ENCODE measurements at places on chromosomes 1 and 21.

DNA sequence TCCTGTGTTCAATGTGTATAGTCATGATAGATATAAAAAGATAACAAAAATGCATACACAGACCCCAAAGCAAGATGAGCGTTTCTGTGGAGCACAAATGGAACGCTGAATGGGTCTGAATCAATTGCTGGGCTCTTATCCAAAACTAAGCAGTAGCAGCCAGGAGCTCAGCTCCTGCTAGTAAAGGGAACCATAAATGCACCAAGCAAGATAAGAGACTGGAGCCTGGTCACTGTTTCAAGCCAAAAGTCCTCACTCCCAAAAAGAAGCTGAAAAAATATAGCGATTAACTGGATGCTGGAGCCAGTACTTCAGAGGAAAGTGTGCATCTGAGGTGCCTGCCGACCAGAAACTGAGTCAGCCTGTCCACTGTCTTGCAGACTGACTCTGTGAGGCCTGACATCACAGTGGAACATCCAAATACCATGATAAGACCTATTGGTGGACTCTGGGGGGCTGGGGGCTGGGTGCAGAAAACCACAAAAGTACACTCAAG lies 68.9 kb downstream of the LRRC8C start:
- peak; percentile 90 for DNase-seq

GRCh38 chr1:94248956-94249688 lies 11.7 kb upstream of the ARHGAP29 start:
- no peak for DNase-seq

DNA sequence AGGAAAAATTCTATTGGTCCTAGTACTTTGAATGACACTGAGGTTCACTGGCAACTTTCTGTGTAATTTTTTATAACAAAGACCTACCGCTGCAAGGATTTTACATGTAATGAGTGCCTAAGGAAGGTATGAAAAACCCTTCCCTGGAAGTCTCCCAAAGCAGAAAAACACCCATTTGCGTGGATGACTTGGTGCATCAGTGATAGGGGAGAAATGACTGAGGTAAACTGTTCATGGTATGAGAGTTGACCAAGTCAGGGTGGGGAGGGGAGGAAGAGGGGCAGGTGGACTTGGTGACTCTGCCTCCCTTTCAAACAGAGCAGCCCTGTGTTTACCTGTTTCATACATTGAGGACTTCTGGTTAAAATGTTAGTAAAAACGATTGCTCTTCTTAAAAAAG lies 78.8 kb upstream of the IPO9 start:
- no peak for DNase-seq

GRCh38 chr1:37150986-37151385 lies 116.7 kb upstream of the GRIK3 start:
- DNase-seq = no peak

GRCh38 chr21:32844653-32845436 lies 73.3 kb upstream of the PAXBP1 start:
- DNase-seq = no peak

All from hematopoietic multipotent progenitor cell treated with erythropoietin and hydrocortisone succinate and interleukin-3 and kit ligand, for 6 days (in vitro differentiated cells).